Cardiac ventricle fibroblast (primary cell): ENCODE measurements at places on chromosomes 11 and 22. TPM values are rescaled to one million over a fixed set of nuclear protein-coding genes. Genes with fewer than 3 reads are reported as not detected.

The C11orf87 gene
- total RNA-seq, result 0.19 TPM in 1 of 2 replicates, not detected in the other

The AGBL2 gene
- 0.05 TPM in 1 of 2 replicates, not detected in the other for total RNA-seq

The OR52E6 gene
- total RNA-seq, result not detected in 2 replicates

The TENM4 gene
- 4.1 and 4.2 TPM in 2 replicates for total RNA-seq

The FDXACB1 gene
- 1.5 and 2.5 TPM in 2 replicates for total RNA-seq

The TECTA gene
- 0.31 and 3.1 TPM in 2 replicates for total RNA-seq

The CD3D gene
- total RNA-seq, result not detected in 2 replicates

The MOGAT2 gene
- not detected in 2 replicates for total RNA-seq

The OR4D6 gene
- not detected in 2 replicates for total RNA-seq

The NECTIN1 gene
- total RNA-seq, result 2.3 TPM in 2 replicates

The FXYD6 gene
- total RNA-seq, result 3.1 and 3.7 TPM in 2 replicates

The DEPDC5 gene
- total RNA-seq, result 4.2 and 15.2 TPM in 2 replicates

The IL17RA gene
- total RNA-seq, result 10.5 and 22.3 TPM in 2 replicates

The SCT gene
- total RNA-seq, result not detected in 2 replicates

The SAA4 gene
- not detected in 2 replicates for total RNA-seq

The SLCO2B1 gene
- total RNA-seq, result 0.37 and 0.59 TPM in 2 replicates

The C1QTNF5 gene
- 28.5 and 36.9 TPM in 2 replicates for total RNA-seq

The PHF5A gene
- 28.1 and 30.6 TPM in 2 replicates for total RNA-seq

The CKAP5 gene
- 32.2 and 40.5 TPM in 2 replicates for total RNA-seq

The KRTAP5-2 gene
- total RNA-seq, result not detected in 2 replicates

The USP47 gene
- 26.0 and 38.5 TPM in 2 replicates for total RNA-seq

The TBX10 gene
- total RNA-seq, result not detected in 2 replicates

The GPR83 gene
- not detected in 2 replicates for total RNA-seq
